ENCODE measurements at places on chromosomes 4 and X.

- no peak for DNase-seq
Measured at GRCh38 chr4:79429113-79429903, 21.3 kb upstream of the GK2 start.

DNA sequence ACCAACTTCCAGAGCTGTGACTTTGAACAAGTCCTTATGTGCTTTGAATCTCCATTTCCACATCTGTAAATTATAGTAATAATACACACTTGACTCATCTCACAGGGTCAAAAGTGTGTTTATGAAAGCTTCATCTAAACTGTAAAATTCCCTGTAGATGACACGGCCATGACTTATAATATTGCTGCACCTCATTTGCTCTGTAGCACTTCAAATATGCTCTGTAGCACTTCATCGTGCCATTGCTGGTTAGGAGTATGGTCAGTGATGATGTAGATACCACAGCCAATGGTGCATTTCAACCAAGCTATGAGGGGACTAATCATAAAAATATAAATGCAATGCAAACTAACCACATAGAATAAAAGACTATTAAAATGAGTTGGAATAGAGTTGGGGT lies 318.6 kb downstream of the ANK2 start:
- DNase-seq = peak; percentile 74

- DNase-seq = no peak
Measured at GRCh38 chrX:111731351-111731750, 50.4 kb downstream of the ALG13 start.

DNA sequence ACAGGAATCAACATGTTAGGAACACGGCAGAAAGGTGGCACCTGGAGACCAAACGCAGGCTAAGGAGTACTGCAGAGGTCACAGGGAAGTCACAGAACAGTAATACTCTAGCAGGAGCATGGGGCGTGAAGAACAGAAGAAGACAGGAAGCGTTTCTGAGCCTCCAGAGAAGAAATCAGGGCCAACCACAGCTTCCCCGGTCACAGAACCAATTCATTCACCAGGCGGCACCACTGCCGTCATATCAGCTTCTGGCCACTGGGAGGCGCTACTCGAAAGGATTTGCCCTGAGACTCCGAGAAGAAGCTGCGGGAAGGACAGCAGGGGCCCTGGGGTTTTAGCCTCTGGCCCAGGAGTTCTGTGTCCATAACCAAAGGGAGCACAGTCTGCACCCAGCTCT lies 78.0 kb upstream of the DRD5 start:
- DNase-seq = peak; percentile 1

DNA sequence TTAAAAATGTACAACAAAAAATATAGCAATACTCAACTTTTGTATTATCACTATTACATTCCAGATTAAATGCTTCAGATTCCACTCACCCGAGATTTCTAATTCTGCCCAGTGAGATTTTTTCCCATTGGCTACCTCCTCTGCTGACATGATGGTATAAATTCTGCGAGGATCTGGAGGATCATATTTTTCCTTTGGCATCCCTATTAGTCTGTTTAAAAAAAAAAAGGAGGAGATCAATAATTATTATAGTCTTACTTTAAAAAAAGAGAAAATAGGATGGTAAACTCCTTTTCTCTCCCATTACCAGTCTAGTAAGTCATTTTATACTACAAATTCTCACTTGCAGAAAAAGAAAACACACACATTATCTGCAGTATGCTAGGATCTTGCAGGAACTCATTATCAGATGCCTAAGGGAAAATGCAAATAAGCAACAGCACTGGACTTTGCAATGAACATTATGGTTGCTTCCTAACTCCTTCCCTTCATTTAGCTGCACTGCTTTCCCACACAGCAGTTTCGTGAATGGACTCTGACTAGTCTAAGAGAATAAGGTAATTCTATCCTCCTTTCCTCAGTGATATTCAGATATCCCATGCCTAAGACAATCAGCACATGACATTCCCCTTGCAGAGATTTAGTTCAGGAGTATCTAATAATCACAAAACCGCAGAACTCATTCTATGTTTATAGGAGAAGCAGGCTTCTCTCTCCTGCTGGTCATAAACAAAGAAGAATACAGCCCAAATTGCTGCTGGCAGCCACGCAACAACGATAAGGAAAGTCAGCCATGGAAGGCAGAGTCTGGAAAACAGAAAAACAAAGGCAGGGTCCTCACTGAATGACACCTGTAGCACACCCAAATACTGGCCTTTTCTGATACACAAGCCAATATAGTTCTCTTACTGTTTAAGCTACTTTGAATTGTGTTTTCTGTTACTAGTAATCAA lies 42.7 kb downstream of the CNOT6L start:
- no peak for DNase-seq

- no peak for DNase-seq
Measured at GRCh38 chr4:147639388-147639787, 22.2 kb downstream of the TMEM184C start.

- DNase-seq = peak; percentile 98
Measured at GRCh38 chr4:74109116-74109869, 10.3 kb upstream of the CXCL2 start.

DNA sequence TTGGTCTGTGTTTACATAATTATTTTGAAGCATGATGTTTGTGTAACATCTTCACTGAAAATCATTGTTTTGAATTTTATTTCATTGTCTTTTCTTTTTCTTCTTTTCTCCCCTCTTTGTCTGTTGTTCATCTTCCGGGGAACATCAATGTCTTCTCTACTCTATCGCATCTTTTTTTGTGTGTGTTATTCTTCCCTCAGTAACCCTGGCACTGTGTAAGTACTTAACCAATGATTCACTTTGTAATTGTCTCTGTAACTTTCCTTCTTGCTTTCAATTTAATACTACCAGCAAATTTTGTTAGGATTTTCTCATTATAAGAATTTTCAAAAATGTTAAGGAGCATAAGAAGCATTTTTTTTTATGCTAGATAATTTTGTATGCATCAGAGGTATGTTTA lies 130.8 kb downstream of the PDLIM5 start:
- DNase-seq = no peak

- no peak for DNase-seq
Measured at GRCh38 chr4:128913228-128913627, 103.7 kb downstream of the JADE1 start.

GRCh38 chr4:47686294-47686872 lies 151.5 kb downstream of the CORIN start:
- peak; percentile 41 for DNase-seq

GRCh38 chr4:156347412-156348075 lies 393.9 kb upstream of the CTSO start:
- peak; percentile 89 for DNase-seq

- peak; percentile 47 for DNase-seq
Measured at GRCh38 chrX:109889289-109890006, 113.5 kb upstream of the TMEM164 start.

DNA sequence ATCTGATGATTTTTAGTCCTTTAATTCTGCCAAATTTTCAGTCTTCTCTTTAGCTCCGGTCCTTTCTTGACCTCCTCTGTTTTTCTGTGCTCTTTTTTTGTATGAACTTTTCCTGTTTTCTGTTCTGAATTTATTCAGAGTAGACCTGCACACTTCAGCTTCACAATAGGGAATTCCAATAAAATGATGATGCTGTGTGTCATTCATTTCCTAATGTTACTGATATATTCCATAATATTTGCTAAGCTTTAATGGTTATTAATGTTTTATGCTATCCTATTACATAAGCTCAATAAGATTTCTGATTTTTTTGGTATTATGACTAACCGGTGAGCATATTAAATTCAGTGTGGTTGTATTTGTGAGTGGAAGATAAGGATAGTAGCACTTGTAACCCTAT lies 13.9 kb upstream of the MAD2L1 start:
- no peak for DNase-seq

GRCh38 chr4:37827030-37827685 lies 672 bp downstream of the PGM2 start:
- DNase-seq = peak; percentile 68

- DNase-seq = peak; percentile 53
Measured at GRCh38 chrX:110086162-110086915, 83.4 kb downstream of the TMEM164 start.

GRCh38 chr4:99998062-99998867 lies 48.2 kb upstream of the H2AZ1 start:
- peak; percentile 73 for DNase-seq

DNA sequence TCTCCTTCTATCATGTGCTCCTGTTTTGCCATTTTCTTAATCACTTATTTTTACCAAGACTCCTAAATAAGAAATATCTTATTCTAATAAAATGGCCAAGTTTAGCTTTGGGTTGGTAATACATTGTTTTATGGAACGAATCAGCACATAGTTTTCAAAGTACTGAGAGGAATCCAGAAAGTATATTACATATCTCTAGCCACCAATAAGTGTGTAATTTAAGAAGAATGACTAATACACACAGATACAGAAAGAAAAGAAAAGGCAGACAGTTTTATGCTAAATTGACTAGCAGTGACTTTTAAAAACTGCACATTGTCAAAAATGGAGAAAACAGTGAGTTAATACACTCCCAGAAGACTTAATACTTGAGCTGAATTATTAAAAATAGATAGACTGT lies 167.0 kb upstream of the IL15 start:
- no peak for DNase-seq

GRCh38 chrX:102514536-102514935 lies 2.0 kb downstream of the TMSB15A start:
- no peak for DNase-seq

- no peak for DNase-seq
Measured at GRCh38 chr4:6307891-6308290, 38.2 kb downstream of the WFS1 start.

All from ELR (cell line).